LNCaP clone FGC (cell line): ENCODE measurements at places on chromosomes 2 and 18.

- no peak for DNase-seq
Observed at GRCh38 chr2:219521066-219521880, 7.0 kb downstream of the ASIC4 start.

DNA sequence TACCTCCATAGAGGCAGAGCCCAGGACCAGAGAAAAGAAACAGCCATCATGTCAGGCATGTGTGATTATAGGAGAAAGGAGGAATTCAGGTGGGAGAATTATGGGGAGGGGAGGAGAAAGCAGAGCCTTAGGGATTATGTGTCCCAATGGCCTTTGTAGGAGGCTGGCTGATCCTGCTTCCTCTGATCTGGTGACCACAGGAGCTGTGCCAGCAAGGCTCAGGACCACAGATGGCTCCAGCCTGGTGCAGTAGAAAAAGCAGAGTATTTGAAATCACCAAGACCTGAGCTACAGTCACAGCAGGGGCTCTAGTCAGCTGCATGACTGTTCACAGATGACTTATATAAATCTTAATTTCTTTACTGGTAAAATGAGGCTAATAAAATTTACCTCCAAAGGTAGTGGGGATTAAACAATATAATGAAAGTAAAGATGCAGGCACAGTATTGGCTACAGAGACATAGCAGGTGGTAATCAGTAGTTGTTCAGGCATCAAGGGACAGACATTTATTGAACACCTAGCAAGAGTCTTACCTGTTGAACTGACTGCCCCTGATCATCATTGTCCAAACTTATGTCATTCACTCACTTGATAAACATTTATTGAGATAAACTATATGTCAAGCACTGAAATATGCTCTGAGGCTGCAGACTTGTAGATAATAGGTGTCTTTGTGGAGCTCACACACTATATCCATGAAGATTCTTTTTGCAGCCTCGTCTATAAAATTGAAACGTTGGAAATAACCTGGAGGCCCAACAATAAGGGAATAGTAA, 121.3 kb downstream of the MYCN start:
- no peak for DNase-seq

DNA sequence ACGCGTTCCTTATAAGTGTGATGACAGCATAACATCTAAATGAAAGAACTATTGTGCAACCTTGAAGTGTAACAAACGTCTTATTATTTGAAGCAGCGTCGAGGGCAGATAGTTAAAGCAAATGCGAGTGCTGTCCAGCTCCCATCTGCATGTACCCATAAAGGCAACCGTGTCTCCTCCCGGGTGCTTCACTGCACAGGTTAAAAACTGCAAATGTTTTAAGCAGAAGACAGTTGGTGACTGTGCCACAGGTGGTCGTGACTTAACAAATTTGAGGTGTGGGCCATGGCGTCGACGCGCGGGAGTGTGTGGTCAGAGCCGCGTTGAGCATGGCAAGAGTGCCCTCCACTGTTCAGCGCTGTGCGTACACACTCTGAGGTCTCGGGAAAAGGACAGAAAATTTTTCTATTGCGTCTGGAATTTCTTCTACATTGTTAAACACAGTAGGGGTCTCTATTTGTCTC, 6.4 kb downstream of the SALL3 start:
- no peak for DNase-seq

DNA sequence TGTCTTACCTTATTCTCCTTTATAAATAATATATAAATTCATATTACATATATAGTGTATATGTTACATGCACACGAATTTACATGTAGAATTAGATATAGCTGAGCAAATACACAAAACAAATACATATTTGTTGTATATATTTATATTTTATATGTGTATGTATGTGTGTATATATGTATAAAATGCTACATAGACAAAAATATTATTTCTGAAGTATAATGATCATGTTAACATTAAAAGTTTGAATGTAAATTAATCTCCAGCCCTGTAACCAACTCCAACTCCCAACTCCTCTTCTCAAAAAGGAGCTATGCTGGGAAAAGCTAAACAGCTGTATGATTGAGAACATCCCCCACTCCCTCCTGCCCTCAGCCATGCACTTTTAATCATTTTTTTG, 42.7 kb upstream of the RND3 start:
- DNase-seq = no peak

- no peak for DNase-seq
Observed at GRCh38 chr18:22510697-22511096, 93.0 kb upstream of the CTAGE1 start.

GRCh38 chr2:68994864-68995263, 18.1 kb upstream of the ANTXR1 start:
- DNase-seq = no peak

DNA sequence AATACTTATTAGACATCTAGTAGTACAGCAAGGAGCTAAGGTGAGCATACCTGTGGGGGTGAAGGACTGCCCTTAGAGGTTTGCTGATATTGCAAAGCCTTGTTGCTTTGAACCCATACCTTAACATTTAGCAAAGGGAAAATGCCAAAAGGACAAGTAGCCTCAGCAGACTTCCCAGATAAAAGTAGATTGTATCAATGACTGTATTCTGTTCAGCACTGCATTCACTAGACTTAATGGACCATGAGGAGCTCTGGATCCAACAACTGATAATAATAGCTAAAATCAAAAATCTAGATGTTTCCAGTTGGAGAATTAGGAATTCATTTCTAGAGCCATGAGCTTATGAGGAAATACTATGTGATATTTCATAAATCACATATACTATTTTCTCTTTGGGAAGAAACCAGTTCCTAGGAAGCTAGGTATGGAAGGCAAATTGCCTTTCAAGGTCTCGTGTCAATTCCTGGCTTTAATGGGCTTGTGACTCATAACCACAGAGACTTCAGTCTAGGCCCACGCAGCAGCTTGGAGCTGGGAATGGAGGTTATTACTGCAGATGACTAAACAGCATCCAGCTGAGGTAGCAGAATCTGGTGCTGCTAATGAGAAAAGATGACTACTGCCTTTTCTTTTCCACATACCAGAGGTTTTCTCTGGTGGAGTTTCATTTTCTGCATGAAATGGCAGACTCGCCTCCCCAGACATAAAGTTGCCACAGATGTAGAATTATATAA, 191.2 kb upstream of the NABP1 start:
- no peak for DNase-seq

GRCh38 chr2:171835386-171835785, 58.7 kb downstream of the SLC25A12 start:
- no peak for DNase-seq

DNA sequence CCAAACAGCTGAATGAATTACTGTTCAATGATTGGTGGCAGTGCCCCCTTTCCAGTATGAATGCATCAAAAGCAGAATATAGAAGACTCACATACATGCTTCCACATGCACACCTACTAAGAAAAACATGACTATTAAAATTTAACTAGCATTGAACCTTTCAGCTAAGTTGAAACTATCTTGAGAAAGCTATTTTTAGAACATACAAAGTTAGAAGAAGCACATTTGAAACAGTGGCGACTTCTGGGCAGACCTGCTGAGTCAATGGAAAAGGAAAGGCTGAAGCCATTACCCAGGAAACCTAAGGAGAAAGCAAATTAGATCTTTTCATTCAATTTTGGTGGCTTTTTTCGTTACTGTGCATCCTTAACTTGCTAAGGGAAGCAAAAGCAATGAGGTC, 55.9 kb downstream of the PLA2R1 start:
- DNase-seq = no peak

GRCh38 chr18:59987102-59987501, 87.3 kb downstream of the PMAIP1 start:
- DNase-seq = no peak

- DNase-seq = no peak
Observed at GRCh38 chr2:27724905-27725701, 46.4 kb upstream of the MRPL33 start.

- DNase-seq = no peak
Observed at GRCh38 chr18:41576643-41577042, 378.4 kb upstream of the PIK3C3 start.

DNA sequence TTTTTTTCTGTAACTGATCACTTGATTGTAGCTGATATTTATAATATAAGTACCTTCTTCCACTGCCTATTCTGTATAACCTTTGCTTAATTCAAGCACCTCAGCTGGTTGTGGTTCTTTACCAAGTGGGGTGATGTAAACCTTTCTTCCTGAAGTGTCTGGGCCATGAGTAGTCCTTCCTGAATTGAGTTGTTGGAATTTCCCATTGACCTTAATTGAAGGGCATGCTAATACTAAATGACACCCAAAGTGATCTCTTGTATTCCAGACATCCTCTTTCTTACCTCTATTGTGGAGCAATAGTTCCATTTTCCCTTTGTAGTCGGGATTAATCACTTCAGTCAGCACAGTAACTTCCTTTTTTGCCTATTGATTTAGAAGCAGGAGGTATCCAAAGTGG, 1496.8 kb upstream of the CELF4 start:
- no peak for DNase-seq

- no peak for DNase-seq
Observed at GRCh38 chr18:48352051-48352755, 57.0 kb downstream of the ZBTB7C start.

DNA sequence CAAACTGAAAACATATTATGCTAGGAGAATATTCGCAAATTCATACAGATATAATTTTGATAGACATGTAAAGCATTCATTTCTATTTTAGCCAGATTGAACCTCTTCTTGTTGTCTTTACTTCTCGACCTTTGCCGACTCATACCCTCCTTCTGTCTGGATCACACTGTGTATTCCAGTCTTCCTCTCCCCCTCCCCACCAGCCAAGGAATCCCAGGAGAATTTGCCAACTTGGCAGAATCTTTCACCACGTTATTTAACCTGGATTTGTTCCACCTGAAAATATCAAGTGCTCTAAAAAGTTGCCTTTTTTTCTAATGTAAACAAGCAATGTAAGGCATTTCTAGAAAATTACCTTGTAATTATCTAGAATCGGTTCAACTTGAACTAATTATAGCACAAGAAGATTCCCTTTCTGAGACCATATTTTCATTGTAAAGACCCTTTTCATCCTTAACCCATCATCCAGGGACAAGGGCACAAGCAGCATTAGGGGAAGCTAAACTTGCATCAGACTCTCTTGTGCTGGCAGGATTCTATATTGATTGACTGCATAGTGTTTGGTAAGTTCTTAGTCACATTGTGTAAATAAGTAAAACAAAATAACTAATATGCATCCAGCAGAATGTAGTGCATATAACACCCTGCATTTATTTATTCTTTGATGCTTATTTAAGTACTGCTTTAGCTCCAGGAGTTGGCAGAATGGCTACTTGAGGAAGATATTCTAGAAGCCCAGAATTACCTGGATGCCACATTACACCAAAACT, 1328.7 kb upstream of the NXPH2 start:
- DNase-seq = no peak

GRCh38 chr2:8636721-8637636, 44.9 kb upstream of the ID2 start:
- DNase-seq = no peak

GRCh38 chr2:9299161-9300100, 92.8 kb downstream of the ASAP2 start:
- no peak for DNase-seq

DNA sequence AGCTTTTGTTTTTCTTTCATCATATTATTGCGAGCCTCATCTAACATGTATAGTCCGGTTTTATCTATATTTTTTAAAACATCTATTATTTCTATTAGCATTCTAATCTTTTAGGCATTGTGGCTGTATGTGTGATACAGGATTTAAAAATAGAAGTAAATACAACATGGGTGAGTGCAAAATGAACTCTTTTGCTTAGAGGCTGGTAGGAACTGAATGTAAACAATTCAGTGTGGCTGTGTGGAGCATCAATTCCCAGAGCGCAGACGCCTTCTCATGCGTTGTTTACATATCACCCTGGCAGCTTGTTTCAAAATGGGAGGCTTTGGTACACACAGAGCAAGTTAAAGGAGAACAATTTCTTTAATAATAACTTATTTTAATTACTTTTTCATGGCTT, 836 bp downstream of the DTNA start:
- DNase-seq = no peak

DNA sequence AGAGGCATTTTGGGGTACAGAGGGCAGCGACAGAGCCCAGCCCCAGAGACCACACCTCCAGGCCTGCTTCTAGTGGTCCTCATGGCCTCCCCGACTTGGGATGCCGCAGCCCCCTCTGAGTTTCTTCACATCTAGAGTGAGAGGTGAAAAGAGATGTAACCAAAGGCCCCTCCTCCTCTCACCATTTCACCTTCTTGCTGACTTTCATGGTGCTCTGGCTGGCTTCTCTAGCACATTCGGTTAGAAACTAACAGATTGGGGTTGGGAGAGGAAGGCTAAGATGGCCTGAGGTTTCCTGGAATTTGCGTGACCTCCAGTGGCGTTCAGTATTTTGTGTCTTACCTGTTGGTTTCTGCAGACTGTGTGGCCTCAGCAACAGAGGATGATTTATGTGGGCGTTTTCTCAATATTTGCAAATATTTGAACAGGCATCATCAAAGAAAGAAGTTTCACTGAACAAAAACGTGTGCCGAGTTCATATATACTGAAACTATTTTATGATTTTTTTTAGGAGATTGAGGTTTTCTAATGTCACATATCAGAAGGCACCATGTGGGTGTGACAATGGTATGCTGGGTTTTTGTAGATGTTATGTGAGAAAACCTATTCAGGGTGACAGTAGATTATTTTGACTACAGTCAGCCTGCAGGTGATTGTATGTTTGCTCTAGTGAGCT, 69.9 kb upstream of the BCL2L11 start:
- no peak for DNase-seq

DNA sequence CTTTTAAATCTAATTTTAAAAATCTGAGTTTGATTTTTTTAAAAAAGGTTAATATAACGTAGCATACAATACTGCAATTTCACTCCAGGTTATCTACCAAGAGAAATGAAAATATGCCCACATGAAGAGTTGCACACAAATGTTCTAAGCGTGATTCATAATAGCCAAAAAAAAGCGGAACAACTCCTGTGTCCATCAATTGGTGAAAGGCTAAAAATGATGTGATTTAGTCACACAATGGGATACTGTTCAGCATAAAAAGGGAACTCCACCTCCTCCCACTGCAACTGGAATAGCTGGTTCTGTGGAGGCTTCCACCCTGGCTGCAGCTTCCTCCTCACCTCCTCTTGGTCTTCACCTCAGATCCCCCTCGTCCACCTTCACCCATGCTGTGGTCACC, 132.8 kb downstream of the PIK3C3 start:
- no peak for DNase-seq

DNA sequence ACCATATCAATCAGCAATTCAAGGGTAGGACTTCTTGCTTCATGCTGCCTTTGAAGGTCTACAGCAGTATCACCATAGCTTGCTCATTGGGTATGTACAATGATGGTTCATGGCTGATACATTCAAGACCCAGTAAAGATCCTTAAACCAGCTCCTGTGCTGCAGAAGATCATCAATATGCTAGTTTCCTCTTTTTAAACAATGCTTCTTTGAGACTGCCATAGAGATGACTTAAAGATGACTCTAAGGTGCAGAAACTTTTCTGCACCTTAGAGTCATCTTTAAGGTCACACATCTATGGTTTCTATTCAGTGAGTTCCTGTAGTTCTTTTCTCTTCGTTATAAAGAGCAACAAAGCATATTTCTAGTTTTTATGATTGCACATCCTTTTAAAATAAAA, 102.8 kb upstream of the KLHL14 start:
- no peak for DNase-seq

- no peak for DNase-seq
Observed at GRCh38 chr2:134573085-134573370, 145.8 kb downstream of the TMEM163 start.
